H54 (cell line): ENCODE measurements at places on chromosomes 7 and 10.
A peak's percentile ranks its signal among the peaks of the same experiment; 100 is the strongest.

- DNase-seq = no peak
Observed at GRCh38 chr7:116213361-116214130, 3.2 kb downstream of the TES start.

GRCh38 chr10:79322616-79323543 lies 24.4 kb upstream of the PPIF start:
- DNase-seq = no peak

DNA sequence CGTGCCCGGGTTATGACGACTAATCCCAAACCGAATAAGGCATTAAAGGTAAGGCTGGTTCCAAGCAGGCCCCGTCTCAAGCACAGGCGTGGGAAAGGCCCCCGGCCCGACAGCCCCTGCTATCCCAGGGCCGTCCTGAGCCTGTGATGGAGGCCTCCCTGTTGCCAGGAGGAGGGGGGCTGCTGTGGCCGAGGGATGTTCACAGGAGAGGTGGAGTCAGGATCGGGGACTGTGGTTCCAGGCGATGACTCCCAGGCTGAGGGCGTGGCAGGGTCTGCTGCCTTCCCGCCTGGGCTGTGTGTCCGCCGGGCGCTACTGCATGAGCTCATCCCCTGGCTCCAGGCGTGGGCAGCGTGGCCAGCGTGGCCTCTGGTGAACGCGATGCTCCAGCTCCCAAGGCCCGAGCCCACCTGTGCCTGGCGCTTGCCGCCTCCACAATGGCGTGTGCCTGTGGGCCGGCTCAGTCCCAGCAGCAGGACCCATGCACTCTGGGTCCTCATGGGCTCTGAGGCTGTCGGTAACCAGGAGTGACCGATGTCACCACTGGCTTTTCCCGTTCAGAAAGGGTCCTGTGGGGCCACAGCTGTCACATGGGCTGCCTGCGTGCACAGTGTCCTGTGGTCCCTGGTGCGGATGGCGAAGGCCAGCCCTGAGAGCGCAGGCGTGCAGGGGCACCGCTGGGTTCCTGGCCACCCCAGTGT lies 8.8 kb downstream of the MAFK start:
- DNase-seq = no peak

- no peak for DNase-seq
Observed at GRCh38 chr7:108307194-108307593, 149.0 kb downstream of the NRCAM start.

DNA sequence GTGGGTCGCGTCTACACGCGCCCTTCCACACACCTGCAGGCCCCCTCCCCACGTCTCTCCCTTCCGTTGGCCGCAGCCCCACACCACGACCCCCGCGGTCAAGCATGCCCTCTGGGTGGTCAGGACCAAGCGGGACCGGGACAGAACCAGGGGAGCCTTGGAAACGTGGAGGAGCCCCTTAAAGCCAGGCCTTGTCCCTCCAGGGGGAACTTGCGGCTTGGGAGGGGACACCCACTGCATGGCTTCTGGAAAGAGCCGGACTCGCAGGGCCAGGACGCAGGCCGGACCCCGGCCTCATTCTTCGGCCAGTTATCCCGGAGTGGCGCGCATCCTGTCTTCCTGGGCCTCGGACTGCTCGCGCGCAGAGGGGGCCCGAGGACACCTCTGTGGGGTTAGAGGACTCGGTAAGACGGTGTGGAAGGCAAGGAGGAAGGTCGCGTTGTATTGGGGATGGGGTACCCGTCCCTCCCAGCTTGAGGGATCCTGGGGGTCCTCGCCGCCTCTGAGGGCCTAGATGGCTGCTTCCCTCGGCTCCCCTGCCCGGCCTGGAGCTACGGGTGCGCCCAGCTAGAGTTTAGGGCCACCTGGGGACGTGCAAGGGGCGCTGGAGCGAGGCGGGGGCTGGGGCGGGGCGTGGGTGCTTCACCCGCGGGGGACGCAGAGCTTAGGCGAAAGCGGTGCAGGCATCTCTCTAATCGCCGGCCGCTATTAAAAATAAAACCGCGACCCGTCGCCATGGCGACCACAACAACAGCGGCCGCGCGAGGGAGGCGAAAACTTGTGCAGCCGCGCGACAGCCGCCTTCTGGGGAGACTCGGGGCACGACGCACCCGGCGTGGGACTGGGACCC lies 1.8 kb upstream of the PDGFA start:
- no peak for DNase-seq

- DNase-seq = no peak
Observed at GRCh38 chr10:119970107-119970506, 77.6 kb downstream of the SEC23IP start.

GRCh38 chr7:142557971-142558582 lies 191.2 kb upstream of the PRSS1 start:
- peak; percentile 34 for DNase-seq

DNA sequence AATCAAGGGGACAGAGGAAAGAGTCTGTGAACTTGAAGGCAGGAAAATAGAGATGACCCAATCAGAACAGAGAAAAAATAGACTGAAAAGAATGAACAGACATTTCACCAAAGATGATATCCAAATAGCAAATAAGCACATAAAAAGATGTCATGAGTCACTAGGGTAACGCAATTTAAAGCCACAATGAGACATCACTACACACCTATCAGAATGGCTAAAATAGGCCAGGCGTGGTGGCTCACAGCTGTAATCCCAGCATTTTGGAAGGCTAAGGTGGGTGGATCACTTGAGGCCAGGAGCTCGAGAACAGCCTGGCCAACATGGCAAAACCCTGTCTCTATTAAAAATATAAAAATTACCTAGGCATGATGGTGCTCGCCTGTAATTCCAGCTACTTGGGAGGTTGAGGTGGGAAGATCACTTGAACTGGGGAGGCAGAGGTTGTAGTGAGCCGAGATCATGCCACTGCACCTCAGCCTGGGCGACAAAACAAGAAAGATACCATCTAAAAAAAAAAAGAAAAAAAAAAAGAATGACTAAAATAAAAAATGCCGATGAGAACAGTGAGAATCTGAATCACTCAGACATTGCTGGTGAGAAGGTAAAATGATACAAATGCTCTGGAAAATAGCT lies 100.9 kb downstream of the LHPP start:
- DNase-seq = no peak

- DNase-seq = peak; percentile 27
Observed at GRCh38 chr10:12656518-12657142, 307.3 kb downstream of the CAMK1D start.

DNA sequence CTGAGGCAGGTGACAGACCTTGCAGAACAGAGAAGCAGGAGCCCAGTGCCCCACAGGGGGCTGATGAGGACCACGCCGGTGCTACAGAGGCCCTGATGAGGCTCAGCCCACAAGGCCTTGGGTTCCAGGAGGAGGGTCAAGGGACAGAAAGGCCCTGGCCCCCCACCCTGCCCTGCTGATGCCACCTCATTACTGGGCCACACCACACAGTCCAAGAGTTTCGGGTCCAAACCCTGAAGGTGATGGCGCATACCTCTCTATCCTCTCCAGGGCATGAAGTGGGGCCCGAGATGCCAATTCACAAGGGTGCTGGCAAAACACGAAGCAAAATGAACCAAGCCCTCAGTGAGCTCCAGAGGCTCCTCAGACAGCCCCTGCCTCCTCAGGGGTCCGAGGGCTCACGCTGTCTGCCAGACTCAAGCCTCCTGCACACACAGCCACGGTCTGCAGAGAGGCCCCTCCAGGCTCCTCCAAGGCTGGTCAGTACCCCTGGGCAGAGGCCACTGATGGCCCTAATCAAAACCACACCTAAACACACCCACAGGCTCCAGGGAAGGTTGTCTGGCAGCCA lies 32.3 kb downstream of the RASGEF1A start:
- DNase-seq = no peak

GRCh38 chr7:159012353-159013069 lies 132.2 kb downstream of the VIPR2 start:
- no peak for DNase-seq

DNA sequence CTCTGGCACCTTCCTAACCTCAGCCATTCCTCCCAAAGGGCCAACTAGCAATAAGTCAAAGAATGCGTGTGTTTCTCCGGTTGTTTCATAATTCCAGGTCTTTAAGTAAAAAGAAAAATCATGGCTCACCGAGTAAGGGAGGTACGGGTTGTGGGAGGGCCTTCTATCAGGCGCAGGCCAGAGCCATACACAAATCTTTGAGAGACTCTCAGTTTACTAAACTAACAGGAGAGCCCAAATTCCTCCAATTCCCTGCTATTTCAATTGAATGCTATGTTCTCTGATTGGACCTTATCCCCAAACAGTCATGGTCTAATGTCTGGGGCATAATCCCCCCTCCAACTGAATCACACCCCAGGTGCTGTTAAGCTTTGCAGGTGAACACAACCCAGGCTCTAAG lies 26.2 kb upstream of the SLF2 start:
- DNase-seq = no peak

- DNase-seq = no peak
Observed at GRCh38 chr7:55055479-55055878, 36.7 kb downstream of the EGFR start.

DNA sequence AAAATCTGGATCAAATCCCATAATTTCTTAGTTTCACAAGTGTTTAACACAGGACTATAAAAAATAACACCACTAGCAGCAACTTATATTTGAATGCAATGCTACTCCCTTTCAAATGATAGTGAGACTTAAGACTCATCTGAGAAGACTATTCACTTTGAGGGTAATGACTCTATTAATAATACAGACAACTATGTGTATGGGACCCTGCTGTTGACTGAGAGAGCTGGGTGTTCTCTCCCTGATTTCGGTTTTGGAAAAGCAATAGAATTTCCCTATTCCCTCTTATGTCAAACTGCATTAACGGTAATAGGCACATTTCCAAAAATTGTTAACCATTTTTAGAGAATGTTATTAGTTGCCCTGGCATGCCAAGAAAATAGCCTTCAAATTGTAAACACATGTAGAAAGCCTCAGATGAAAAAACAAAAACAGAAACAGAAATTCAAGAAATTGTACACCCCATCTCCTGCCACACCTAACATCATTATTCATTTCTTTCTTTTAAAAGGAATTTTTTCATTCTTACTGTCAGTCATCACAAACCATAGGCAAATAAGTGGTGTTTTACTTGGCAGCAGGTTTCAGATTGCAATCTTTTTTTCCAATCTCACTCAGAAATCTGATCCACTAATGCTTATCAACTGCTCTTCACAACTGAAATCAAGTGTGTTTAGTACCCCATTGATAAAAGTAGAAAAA lies 153.7 kb downstream of the TFPI2 start:
- no peak for DNase-seq

- DNase-seq = peak; percentile 17
Observed at GRCh38 chr7:107622429-107622828, 38.2 kb upstream of the SLC26A4 start.

- no peak for DNase-seq
Observed at GRCh38 chr7:139646566-139646965, 123.1 kb downstream of the CLEC2L start.

GRCh38 chr7:32155712-32156111 lies 85.5 kb upstream of the PDE1C start:
- no peak for DNase-seq

GRCh38 chr7:47333959-47334358 lies 248.0 kb downstream of the TNS3 start:
- DNase-seq = no peak

DNA sequence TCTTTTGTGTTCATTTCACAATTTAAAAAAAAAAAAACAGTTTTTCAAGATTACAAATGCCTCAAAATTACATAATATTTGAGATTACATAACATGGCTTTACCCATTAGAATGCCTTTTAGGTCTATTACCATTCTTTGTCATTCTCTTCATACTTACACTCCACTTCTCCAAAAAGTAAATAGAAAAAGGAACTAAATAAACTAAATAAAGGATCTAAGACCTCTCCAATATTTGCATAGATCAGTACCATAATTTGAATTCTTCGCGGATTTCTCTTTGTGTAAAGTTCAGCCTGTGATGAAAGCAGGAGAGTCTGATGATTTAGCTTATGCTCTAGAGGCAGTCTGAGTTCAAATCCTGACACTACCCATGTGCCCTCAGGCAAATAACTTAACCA lies 56.4 kb upstream of the C1GALT1 start:
- no peak for DNase-seq

DNA sequence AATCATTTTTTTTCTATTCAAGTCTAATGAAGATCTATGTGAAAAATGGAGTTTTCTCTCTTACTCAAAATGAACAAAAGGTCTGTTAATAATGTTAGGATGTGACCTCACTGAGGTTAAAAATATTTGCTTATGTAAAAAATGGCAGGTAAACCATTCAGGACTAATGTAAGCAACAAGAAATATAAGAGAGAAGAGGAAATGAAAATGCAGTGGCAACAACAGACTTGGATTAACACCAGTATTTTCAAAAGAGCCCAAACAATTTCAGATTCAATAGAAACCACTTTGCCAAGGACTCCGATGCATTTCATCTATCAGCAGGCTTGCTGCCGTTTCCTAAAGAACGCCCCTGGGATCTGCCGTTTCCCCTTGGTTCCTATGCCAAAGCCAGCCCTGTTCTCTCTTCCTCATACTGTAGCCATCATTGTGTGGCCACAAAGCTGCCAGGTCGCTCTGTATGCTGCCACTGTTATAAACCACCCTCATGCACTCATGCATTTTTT lies 66.4 kb downstream of the MTURN start:
- no peak for DNase-seq
